ENCODE measurements at places on chromosomes 7 and 10.

DNA sequence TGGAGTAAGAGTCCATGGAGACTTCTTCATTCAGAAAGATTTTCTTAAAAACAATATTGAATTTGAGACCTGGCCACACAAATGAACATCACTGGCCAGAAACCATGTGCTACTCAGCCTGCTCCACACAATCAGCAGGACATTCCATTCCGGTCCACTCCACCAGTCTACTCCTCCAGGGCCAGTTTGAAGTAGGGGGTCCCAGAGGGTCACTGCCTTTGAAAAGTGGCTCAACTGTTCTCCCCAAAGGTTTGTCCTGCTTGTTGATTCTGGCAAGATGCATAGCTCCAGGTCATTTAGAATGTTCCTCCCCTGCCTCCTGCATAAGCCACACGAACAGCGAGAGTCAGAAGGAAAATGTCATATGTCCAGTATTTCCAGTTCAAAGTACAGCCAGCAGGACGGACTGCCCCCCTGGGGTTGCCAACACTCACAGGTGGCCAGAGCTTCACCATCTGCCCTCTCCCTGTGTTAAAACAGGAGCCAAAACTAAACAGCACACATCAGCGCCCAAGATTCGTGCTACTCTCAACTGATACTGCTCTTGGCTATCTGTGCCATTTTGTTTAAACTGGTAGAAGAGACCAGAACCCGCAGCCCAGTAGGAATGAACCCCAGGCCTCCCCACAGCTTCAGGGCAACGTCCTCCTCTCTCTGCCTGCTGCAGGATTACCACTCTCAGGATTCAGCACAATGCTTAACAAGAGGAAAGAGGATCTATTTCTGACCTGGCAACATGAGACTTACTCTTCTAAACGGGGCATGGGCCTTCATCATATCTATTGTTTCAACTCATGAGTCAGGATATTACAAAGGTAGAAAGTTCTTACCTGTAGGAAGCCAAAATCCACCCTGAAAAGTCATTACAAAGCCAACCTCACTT, 11.3 kb downstream of the GRB10 start:
- DNase-seq = no peak

GRCh38 chr7:24870766-24871165, 109.2 kb downstream of the OSBPL3 start:
- no peak for DNase-seq

DNA sequence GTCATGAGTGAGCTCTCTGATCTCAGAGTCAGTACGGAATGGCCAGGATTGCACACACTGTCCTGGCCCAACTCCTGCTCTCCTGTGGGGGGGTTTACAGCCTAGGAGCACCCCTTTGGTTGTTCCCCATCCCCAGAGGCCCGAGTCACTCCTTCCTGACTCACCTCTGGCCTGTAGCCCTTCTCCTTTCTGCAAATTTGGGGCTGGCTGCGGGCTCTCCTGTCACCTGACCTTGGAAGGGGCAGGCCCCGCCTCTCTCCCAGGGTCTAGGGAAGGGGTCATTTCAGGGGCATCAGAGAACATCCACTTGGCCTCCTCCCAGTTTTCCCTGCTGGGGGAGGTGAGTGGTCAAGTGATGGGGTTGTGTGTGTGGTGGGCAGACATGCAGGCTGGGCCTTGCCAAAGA, 1.7 kb downstream of the NYAP1 start:
- DNase-seq = no peak

DNA sequence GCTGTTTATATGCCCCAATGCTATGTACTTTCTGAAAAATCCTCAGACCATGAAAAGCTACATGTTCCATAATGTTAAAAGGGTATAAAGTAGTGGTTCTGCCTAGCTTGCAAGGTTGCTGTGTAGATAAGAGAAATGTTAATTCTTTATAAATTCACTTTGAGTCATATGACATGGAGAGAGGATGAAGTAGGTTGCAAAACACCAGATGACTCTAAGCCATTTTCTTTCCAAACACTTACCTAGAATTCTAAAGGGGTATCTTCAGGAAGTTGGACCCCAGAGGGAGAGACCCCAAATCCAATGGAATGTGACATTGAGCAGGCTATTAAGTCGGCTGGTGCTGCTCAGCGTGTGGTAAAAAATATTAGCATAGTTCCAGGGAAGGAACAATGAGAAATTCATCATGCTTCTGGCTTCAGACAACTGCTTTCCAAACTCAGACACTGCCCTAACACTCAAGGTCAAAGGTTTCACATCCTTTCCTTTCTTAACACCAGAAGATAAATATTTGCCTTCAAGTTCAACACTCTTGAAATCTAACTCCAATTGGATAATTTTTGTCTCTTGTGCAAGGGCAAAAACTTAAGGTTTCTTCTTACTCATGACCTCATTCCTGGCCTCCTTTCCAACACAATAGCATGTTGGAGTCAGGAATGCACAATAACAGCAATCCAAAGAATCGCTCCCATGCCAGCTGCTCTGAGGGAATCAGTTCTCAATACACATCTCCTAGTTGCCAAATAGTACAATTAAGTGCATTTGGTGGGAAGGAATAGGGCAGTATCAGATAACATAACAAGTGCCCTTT, 100.7 kb upstream of the AFAP1L2 start:
- no peak for DNase-seq

- DNase-seq = peak; percentile 33
These were observed 40.8 kb downstream of the RGS10 start for GRCh38 chr10:119501690-119502089.

DNA sequence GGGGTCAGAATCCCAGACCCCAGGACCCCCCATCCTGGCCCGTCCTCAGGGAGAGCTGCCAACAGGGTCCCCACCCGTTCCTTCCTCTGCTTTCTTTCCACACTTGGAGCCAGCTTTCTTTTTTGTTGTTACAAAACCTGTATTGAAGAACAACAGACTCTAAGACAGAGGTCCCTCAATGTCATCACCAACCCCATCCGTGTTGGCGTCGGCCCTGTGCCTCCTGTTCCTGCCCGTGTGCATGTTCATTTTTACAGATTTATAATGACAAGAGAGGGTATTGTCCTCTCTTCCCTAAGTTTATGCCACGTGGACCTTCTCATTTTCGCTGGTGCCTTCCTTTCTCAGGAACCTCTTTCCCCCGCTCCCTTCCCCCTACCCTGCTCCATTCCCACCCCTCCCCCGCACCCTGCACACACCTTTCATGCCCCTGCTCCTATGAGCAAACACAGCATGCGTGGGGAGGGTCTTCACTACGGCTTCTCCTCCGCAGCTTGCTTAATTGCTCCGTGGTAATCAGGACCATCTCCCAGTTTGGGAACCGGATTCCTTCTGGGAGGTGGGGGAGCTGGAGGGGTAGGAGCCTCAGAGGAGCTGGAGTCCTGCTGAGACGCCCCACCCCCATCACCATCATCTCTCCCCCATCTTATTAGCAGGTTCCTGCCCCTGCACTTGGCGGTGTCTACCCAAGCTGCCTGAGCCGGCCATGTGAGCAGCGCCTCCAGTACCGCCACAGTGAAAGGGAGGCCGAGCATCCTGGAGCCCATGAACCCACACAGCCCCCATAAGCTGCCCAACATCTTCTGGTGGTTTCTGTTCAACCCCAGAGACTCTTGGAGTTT, 88.0 kb upstream of the INSIG1 start:
- no peak for DNase-seq

DNA sequence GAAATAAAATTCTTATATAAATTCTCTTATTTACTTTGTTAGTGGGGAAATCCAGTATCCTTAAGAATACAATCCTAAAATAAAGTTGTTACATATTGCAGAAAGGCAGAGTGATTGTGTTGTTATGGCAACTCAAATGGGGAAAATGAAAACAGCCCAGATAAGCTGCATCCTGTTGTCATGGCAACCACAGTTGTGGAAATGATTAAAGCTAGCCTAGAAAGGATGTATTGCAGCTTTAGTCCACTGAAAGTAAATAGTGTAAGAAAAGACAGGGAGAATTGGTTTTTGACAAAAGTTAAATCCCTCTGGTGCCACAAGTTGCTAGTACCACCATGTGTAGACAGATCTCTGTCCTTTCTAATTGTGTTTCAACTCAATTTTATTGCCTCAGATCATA, 43.2 kb downstream of the BTRC start:
- DNase-seq = peak; percentile 77

GRCh38 chr7:135716677-135717238, 11.2 kb downstream of the SLC13A4 start:
- no peak for DNase-seq

DNA sequence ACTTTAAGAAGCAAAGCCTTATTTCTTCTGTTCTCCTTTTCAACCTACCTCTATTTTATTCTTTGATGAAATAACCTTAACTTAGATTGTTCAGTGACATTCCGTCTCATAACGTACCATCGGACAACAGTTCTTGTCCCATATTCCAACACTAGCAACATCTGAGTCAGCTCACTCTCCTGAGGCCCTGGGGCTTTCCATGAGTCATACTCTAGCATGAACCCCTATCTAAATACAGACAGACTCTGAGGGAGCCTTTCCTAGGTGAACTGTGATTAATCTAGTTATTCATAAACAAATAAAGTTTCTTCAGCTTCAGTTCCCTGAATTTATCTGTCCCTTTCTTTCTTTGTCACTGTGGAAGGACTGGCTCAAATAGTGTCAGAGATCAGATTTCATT, 168.7 kb upstream of the LYZL1 start:
- no peak for DNase-seq

DNA sequence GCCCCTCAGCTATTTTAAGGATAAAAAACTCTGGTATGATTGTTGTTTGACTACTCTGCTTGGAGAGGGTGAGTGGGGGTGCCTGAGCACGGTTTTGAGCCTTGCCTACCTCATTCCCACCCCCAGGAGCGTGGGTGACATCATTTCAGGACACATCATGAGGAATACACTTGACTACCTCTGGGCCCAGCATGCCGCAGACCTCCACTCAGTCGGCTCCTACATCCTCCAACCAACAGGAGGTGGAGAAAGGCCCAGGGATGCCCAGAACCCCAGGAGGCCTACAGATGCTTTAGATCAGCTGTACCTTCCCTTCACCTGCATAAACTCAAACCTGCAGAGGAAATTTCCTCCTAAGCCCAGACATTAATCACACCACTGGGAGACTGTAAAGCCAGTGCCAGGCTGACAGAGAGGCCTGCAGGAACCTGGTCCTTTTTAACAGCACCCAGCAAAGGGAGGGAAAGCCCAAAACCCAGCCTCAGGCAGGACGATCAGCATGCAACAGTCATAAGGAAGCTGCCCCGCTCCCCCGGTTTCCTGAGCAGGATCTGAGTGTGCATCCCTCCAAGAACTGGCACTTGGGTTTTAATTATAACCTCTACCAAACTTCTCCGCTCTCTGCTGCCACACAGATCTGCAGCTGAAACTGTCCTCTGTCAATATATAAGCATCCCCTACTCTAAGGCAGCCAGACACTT, 61.7 kb upstream of the ZNRF2 start:
- no peak for DNase-seq

DNA sequence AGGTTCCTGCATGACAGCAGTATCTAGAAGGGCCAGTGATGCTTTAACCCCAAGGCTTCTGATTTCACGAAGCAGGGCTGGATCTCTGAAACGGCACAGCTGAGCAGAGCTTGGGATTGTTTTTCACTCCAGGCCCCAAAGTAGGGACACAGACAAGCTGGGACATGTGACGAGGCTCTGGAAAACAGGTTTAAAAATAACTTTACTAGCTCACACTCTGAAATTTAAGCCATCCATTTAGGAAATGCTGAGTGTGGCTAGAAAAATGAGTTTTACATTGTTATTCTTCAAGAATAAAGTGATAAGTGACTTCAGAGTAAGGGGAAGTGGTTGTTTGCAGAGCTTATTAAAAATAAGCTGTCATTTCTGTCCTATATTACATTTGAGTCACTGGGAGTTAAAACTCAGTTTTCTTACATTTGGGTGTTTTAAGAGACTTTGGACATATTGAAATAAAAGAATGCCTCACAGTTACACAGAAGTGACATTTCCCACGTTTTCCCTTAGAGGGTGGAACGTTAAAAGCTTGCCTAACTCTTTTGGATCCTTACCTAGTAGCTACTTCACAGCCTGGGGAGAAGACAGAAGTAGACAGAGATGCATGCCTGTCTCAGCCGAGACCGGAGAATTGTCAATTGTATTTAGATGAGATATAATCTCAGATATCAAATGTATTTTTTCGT, 107.8 kb downstream of the GALNT17 start:
- DNase-seq = no peak

GRCh38 chr10:116324951-116325635, 845 bp downstream of the CCDC172 start:
- DNase-seq = no peak

- no peak for DNase-seq
These were observed 38.0 kb upstream of the PCBD1 start for GRCh38 chr10:70926226-70927000.

- no peak for DNase-seq
These were observed 98.7 kb downstream of the POLL start for GRCh38 chr10:101489355-101489754.

DNA sequence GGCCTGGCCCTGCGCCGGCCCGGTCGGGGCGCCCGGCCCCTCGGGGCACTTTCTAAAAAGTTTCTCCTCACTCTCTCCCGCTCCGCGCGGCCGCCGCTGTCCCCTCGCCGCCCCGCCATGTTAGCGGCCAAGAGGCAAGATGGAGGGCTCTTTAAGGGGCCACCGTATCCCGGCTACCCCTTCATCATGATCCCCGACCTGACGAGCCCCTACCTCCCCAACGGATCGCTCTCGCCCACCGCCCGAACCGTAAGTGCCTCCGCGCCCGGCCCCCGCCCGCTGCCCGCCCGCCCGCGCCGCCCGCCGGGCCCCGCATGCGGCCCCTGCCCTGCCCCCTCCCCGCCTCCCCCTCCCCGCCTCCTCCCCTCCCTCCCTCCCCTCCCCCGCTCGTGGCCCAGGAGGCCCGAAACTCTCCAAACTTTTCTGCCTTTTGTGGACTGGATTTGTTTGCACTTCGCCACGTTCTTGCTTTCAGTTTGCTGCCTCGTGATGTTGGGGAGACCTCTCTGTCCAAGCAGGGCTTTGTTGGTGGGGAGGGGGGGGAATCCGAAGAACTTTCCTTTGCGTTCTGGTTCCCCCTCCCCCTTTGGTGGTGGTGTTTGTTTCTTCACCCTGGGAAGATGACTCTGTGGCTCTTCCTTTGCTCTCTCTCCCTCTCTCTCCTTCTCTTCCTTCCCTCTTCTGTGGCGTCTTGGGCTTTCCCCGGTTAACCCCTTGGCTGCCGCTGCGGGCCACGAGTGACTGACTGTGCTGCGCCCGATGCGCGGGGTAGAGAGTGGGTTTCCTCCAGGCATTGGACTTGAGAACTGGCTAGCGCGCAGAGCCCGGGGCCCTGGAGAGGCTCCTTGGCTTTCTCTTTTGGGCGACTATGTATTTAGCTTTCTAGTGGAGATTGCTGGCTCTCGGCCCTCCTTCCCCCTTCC, 1.6 kb downstream of the TCF7L2 start:
- peak; percentile 56 for DNase-seq

- peak; percentile 59 for DNase-seq
These were observed at the start of gene PRRT4 for GRCh38 chr7:128361411-128362379. TSS of gene PRRT4 (minus strand) at chr7:128361690.
